ENCODE measurements at places on chromosomes 16 and 17. TPM values are rescaled to one million over a fixed set of nuclear protein-coding genes. Genes with fewer than 3 reads are reported as not detected.

DNA sequence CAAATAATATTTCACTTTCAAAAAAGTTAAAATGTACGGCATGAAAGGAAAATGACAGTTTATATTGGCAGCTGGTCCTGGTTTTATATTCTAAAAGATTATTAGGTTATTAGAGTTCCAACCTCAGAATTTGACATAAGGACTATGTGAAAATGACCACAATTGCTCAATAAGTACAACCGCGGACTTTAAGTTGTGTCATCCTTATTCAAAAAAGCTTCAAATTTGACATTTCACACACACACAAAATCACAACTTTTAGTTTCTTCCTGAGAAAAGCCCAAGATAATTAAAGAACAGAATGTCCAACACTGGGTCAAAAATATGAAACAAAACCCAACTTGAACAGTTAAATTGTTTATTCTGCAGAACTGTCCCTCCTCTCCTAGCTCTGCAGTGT lies 133.2 kb upstream of the AXIN2 start:
- no peak for DNase-seq

DNA sequence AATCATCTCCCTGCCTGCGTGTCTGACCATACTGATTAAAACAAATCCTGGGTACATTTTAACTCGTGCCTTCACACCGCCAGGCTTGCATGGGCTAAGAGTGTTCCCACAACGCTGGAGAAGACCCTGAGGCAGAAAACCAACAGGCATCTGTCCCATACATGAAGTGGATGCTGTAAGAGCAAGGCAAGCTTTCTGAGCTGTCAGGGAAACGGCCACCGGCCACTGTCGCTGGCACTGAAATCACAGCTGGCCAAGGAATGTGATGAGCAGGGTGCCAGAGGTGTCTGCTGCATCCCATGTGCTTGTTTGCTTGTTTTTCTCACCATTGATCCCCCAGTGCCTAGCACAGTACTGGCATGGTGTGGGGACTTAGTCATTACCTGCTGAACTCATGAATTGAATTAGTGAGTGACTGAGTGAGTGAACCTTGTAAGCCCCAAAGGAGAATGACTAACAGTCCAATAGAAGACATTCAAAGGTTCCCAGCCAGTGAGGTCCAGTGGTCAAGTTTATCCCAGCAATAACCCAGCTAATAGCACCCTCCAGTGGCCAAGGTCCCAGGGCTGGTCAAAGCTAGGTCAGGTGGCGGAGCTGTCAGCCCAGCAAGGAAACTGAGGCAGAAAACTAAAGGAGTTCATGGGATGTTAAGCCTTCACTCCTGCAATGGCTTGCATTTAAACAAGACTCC lies 92.7 kb upstream of the CDH5 start:
- peak; percentile 32 for DNase-seq

GRCh38 chr16:64498363-64498762 lies 623.5 kb downstream of the CDH11 start:
- no peak for DNase-seq

The NPIPB9 gene
- total RNA-seq = 0.46 TPM

The SLC47A1 gene
- 2.2 TPM for total RNA-seq

The EPOP gene
- 3.2 TPM for total RNA-seq

The SSTR5 gene
- not detected for total RNA-seq

DNA sequence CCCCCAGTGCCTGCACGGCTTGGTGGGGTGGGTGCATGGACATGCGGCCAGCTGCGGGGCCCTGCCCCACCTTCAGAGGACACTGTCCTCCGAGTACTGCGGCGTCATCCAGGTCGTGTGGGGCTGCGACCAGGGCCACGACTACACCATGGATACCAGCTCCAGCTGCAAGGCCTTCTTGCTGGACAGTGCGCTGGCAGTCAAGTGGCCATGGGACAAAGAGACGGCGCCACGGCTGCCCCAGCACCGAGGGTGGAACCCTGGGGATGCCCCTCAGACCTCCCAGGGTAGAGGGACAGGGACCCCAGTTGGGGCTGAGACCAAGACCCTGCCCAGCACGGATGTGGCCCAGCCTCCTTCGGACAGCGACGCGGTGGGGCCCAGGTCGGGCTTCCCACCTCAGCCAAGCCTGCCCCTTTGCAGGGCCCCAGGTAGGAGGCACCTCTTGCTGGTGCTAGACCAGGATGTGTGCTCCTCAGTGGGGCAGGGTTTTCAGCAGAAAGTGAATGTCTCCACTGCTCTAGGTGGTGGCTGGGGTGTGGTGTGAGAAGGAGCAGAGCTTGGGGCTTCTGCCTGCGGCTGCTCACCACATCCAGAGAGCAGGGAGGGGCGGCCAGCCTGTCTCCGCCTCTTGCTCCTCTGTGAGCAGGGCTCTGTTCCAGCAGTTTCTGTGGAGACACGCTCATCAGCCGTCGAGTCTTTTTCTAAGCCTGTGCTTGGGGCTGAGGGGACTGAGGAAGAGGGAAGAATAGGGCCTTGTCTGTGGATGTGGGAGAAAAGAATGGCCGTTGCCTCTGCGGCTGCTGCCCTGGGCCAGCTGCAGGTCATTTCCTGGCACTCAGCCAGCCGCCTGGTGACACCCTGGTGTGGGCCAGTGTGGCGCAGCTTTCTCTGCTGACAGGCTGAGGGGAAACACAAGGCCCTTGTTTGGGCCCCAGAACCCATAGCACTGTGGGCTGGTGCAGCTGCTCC lies 2.2 kb downstream of the ZNF276 start:
- no peak for DNase-seq

The TMEM98 gene
- total RNA-seq = 40.1 TPM

The NACA2 gene
- not detected for total RNA-seq

The SCARF1 gene
- total RNA-seq = not detected

DNA sequence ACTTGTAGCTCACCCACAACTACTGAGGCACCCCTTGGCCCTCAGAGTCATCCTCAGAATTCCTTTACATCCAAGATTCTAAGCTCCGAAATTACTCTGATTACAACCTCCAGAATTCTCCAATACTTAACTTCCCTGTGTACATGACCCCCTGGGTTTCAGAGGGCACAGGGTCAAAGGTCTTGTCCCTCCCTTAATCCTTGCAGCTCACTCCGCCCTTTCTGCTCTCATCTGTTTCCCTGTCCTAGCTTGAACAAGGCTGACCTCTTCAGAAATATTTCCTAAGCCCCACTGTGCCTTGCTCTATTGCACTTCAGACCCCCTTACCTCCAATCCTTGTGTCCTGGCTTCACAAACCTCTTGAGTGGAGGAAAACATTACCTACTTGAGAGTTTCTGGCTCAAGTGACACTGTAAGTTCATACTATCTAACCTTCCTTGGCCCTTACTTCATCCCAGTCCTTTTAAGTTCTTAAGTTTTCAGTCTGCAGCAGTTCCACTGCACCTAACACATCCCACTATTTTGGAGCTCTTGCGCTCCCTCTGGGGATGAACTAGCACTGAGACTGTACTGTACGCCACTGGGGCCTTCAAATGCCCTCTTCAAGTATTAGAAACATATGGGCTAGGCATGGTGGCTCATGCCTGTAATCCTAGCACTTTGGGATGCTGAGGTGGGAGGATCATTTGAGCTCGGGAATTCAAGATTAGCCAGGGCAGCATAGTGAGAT lies 6.2 kb downstream of the N4BP1 start:
- no peak for DNase-seq

GRCh38 chr17:80708480-80708879 lies 163.8 kb downstream of the RPTOR start:
- DNase-seq = no peak

The HOXB1 gene
- total RNA-seq = not detected

GRCh38 chr16:15529673-15530072 lies 95.3 kb downstream of the BMERB1 start:
- DNase-seq = no peak

- DNase-seq = peak; percentile 53
Measured at GRCh38 chr17:39174920-39175694, 9.1 kb upstream of the ARL5C start.

DNA sequence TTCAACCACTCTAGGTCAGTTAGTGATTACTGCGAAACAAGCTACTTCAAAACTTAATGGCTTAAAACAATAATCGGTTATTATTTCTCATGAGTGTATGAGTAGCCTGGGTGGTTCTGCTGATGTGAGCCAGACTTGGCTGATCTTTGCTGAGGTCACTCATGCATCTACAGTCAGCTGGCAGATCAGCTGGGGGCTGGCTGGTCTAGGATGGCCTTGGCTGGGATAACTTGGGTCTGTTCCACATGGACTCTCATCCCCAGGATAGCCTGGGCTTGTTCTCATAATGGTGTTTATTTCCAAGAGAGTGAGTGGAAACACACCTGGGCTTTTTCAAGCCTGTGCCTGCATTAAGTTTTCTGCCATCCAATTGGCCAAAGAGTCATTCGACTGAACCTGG lies 13.0 kb downstream of the CCDC182 start:
- no peak for DNase-seq

GRCh38 chr17:34820248-34820801 lies 140.9 kb downstream of the CCT6B start:
- DNase-seq = no peak

The CALCOCO2 gene
- total RNA-seq = 61.2 TPM
